ENCODE measurements at places on chromosomes 1 and 21.

- DNase-seq: peak; percentile 0
Observed at GRCh38 chr1:98454666-98455065, 206.9 kb upstream of the SNX7 start.

DNA sequence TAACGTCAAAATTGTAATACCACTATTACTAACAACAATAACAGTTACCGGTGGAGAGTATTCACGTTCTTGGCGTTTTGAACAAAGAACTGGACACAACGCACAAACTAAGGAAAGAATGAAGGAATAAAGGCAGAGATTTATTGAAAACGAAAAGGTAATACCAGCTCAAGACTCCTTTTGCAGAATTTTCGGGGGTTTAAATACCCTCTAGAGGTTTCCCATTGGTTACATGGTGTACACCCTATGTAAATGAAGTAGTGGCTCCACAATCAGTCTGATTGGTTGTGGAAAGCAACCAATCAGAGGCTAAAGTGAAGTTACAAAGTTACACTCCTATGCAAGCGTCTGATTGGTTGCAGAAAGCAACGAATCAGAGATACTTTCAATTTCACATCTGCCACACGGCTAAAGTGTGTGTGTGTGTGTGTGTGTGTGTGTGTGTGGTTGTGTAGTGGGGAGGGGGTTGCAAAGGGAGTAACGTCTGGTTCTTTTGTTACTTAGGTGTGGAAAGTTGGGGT lies 1.1 kb upstream of the GTF2B start:
- no peak for DNase-seq

DNA sequence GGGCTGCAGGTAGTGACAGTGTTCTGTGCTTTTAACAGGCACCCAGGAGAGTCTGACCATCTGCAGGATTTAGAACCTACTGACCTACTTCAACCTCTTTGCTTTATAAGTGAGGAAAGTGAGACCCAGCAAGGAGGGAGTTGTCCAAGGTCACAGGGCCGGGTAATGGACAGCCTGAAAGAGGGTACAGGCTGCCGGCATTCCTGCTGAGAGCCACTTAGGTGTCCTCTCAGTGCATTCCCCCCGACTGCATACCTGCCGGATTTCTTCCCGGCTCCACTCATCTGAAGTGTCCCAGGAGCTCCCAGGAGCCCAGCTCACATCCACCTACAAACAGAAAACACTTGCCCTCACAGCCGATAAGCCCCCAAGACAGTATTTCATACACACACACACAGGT lies 13.9 kb downstream of the PHLDA3 start:
- DNase-seq: no peak

GRCh38 chr1:102098536-102098935 lies 101.8 kb upstream of the OLFM3 start:
- no peak for DNase-seq

DNA sequence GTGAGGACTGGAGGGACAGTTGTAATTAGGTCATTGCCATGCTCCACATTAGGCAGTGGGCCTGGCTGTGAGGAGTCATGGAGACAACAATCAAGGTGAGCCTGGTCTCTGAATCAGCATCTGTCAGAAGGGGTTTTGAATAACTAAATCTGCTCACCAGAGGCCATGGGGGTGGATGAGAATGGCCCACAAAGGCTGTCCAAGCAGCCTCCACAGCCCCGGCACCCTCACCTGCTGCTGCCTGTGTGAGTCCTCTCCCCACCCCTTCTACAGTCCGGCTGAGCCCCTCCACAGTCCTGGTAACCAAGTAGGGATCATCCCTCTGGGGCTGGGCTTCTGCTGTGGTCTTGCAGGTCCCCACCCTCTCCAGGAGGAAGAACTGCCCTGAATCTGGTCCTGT lies 2.3 kb downstream of the DPT start:
- no peak for DNase-seq

GRCh38 chr1:217027403-217028080 lies 304.3 kb upstream of the ESRRG start:
- no peak for DNase-seq

DNA sequence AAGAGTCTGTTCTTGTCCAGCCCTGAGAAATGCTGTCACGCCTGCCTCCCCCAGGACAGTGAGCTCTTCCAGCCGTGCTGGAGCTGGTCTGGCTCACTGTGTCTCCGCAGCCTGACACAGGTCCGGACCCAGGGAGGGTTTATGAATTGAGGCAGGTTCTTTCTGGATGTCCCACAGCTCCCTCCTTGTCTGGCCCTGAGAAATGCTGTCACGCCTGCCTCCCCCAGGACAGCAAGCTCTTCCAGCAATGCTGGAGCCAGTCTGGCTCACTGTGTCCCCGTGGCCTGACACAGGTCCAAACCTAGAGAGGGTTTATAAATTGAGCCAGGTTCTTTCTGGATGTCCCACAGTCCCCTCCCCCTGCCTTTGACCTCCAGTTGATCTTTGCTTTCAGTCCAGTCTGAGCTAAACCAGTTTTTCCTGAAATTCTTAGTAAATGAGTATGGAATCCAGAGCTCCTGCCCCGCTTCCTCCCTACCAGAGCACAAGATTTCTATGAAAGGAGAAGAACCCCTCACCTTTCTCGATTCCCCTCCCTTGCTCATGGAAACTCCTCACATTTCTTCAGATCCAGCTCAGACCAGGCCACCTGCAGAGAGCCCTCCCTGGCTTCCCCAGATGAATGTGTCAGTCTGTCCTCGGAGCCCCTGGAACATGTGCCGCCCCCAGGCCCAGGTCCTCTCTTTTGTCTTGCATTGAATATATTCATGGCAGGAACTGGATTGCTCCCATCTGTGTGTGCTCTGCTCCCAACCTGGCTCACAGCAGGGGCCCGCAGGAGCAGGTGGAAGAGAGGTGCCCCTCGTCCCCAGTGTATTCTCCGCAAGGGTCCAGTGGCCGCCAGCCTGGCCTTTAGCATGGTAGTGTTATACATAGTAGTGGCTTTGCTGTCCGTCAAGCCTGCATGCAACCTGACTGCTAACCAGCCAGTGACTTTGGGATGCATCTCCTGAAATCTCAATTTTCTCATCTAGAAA lies 116.3 kb downstream of the EPHB2 start:
- DNase-seq: peak; percentile 73

DNA sequence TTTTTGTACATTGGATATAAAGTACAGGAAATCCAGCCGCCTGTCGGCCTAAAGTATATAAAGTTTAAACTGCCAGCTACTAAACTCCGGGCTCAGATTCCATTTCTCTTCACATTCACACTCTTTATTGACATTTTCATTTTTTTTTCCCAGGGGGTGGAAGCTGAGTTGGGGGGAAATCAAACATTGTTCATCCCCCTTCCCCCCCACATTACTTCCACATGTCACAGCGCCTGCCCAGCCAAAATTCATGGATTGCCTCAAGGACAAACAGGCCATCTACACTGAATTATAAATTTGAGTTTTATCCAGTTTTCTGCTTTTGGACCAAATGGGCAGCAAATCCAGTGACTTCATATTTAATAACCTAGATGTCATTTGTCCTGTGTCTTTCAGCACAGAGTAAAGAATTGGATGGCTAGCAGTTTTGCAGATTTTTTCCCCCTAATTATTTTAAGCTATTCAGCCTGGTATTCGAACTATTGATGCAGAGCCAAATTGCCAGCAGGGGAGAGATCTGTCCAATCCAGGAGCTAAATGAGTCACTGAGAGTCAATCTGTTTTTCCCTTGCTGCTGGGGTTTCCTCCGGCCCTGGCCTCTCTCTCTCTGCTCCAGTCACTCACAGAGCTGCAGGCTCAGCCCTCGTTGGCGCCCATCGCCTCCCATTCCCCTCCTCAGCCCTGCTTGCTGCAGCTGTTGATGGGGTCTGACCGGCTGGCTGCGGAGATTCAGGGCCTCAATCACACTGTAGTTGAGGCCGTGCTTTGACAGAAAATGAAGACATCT lies 98.0 kb downstream of the LMO4 start:
- DNase-seq: no peak

DNA sequence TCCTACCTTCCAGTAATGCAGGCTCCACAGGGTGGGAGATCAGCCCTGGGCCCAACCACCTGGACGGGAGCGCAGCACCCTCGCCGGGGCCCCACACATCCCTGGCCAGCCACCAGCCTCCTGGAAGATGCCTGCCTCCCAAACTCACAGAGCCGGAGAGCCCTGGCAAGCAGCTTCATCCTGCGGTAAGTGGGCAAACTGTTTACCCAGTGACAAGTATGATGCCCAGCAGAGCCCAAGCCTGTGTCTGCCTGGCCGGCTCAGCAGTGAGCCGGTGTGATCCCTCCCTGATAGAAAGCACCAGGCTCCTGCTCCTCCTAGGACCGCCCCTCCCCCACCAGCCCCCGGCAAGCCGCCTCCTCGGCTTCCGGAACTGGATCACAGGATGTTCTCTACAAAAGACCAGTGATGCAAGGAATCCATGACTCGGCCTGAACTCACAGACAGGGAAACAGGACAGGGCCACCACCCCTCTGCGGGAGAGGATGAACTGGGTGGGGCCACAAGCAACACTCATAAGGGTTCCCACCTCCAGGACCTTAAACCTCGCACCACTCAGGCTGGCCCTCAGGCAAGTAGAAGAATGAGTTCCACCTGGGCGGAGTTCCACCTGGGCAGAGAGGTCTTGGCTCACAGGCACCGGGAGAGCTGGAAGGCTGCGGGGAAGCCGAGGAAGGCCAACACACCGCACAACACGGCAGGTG lies 7.9 kb downstream of the ACOT7 start:
- peak; percentile 95 for DNase-seq

DNA sequence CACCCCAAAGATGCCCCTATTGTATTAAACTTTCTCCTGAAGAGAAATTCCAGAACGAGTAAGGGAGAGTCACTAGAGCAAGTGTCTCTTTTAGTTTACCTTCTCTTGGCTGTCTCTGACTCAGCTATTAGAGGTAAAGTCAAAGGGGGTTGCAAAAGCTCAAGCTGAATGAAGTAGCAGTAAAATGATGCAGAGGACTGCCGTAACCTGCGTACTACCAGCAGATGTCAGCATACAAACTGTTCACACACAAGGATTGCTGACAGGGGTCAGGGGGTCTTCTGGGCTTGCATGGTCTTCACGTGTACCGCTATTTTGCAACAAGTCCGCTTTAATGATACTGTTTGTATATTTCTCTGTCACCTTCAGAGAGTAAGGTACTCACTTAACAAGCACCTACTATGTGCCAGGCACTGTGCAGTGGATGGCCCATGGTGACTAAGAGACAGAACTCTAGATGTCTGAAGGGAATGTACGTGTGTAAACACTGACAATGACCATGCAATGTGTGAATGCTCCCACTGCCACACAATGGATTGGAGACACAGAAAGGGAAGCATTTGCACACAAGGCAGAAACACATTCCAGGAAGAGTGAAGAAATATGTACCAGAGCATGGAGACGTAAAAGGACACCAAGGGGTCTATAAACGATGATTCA lies 34.9 kb downstream of the CHML start:
- DNase-seq: no peak

GRCh38 chr1:92929461-92929860 lies 31.8 kb downstream of the DIPK1A start:
- no peak for DNase-seq

GRCh38 chr1:182998482-182998881 lies 24.7 kb upstream of the LAMC1 start:
- DNase-seq: no peak

GRCh38 chr1:27864264-27864895 lies 8.0 kb upstream of the THEMIS2 start:
- DNase-seq: peak; percentile 67

DNA sequence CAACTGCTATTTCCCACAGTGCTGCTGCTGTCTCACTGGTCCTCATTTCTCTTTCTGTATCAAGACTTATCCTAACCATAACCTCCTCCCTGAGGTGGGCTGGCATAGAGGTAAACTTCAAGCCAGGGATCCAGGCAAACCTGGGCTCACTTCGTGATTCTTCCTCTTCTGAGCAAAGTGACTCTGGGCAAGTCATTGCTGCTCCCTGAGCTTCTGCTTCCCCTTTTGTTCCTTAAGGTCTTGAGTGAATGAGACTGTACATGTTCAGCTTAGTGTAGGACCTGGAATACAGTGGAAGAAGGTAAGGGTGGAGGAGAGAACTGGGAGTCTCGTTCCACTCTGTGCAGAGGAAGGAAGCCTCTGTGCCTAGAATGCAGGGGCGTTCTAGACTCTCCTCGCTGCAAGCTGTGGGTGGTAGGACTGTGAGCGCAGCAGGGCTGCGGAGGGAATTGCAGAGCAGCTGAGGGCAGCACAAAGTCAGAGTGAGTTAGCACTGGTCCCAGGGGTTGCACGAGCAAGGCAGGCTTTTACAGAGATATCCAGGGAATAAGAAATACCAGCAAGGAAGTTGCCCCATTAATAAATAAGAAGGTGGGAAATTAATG lies 11.4 kb upstream of the ERI3 start:
- no peak for DNase-seq

DNA sequence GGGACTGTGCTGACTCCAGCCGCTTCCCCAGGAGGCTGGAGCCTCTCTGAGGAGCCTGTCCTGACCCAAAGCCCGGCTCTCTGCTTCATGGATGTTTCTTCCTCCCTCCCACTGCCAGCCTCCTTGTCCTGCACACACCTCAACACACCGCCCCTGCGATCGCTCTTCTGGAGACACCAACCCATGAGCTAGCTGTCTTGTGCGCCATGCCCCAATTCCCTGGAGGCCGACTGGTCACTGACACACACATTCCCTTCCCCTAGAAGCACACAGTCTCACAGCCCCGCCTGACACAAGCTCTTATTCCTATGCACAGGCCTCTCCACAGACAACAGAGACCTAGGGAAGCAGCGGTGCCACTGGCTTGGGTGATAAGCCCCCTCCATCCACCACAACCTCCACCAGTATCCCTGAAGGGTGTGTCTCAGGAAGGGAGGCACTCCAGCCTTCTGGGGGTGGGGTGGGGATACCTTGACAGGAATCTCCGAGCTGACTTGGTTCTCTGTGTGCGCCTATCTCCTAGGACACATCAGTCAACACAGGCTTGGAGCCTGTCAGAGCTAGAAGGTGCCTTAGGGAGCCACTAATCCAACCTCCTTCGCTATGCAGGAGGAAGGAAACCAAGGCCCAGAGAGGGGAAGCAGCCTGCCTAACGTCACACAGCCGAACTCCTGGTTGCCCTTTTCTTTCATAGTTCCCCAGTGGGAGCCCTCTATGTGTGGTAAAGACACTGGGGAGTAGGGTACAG lies 31.1 kb downstream of the AHDC1 start:
- peak; percentile 95 for DNase-seq

GRCh38 chr1:151888972-151889570 lies 20.2 kb downstream of the THEM4 start:
- DNase-seq: peak; percentile 15

GRCh38 chr1:233647073-233647472 lies 33.2 kb downstream of the KCNK1 start:
- DNase-seq: no peak
